ENCODE measurements at places on chromosomes 2 and 18.

DNA sequence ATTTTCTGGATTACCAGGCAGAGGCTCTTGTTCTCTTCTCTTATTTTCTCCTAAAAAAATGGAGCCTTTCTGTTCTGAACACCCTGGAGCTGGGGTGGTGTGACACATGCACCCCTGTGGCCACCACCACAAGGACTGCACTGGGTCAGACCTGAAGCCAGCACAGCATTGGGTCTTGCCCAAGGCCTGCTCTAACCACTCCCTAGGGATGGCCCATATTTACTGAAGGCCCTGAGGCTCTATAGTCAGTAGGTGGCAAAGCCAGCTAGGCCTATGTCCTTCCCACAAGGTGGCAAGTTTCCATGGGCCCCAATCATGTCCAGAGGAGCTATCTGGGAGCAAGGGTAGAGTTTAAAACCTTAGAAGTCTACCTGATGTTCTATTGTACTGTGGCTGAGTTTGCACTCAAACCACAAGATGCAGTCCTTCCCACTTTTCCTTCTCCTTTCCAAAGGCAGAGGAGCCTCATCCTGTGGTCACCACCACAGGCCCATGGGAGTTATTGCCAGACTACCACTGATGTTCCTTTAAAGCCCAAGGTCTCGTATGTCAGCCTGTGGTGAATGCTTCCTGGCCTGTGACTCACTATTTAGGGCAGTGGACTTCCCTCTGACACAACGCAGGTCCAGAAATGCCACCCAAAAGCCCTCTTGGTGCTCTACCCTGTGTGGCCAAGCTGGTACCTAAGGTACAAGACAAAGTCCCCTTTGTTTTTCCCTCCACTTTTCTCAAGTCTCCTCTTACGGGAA lies 15.0 kb upstream of the FMNL2 start:
- no peak for DNase-seq

DNA sequence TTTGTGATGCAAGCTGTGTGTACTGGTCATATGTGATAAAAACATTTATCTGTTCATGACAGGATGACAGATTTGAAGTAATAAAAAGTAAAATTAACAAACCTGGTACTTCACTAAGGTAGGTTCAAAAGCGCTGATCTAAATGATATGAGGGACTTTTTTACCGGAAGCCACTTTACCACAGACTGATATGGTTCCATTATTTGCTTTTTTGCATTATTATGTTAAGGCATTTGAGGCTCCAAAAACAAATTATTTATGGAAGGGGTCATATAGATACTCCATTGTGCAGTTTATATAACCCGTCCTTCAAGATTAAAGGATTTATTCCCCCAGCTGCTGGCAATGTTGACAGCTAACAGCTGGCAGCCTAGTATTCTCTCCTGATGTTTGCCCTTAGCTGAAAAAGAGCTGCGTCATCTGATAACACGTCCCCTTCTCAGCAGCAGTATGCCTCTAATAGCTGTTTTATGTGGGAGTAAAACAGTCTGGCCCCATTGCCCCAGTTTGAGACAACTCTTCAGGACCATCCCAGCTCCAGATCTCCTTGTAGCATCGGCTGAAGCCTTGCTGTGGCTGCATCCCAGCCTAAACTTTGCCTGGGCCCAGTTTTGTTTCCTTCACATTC lies 84.8 kb upstream of the XIRP2 start:
- peak; percentile 3 for DNase-seq

DNA sequence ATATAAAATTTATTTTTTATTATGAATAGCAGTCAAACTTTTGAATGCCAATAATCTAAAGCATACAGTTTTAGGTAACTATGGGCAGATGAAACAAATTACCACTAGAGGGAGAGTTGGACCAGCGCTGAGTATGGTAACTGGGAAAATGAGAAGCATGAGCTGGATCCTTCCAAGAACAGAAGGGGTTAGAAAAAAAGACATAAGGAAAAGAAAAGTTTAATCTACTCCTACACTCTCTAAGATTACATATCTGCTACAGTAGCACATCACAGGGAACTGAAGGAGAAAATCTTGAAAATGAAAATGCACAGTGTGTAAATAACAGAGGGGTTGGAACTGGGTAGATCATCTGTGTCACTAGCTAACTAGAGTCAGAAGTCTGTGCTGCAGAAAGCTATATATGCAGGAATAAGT lies 15.5 kb downstream of the REG3G start:
- DNase-seq: no peak

- no peak for DNase-seq
Measured at GRCh38 chr2:105450471-105450870, 51.6 kb upstream of the FHL2 start.

DNA sequence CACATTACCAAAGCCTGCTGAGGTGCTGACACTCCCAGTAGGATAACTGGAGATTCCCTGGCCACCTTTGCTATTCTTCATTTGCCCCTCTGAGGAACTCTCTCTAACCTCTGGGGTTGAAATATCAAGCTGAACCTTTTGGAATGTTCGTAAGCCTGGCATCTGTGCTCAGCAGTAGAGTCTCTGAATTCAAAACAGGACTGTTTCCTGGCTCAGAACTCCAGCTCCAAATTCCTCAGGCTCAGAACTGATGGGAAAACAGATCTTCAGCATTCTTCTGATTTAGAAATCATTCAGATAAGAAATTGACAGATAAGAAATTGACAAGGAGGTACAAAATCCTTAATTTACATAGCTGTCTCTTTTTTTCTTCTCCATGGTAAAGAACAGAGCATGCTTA lies 22.2 kb upstream of the POU3F3 start:
- DNase-seq: no peak

DNA sequence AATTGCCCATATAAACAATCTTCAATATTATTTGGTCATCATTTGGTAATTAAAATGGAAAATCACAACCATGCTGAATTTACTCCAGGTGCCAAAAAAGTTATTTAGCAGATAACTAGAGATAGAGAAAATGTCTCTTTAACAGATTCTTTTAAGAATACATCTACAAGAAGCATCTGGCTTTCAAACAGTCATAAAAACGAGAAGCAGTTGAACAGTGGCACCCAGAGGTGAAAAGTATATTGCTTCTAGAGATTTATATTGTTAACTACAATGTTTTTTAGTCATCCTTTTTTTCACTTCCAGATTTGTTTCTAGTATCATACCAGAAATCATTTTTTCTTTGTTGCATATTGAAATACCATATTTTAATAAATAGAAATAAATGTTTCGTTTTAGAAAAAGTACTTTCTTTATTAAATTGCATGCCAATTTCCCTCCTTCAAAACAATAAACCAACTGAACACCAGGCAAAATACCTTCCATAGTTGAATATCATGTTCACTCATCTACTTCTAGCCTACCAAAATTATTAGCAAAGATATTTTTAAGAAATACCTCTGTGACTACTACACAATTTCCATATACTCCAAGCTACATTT lies 65.4 kb upstream of the HNRNPA3 start:
- peak; percentile 34 for DNase-seq

DNA sequence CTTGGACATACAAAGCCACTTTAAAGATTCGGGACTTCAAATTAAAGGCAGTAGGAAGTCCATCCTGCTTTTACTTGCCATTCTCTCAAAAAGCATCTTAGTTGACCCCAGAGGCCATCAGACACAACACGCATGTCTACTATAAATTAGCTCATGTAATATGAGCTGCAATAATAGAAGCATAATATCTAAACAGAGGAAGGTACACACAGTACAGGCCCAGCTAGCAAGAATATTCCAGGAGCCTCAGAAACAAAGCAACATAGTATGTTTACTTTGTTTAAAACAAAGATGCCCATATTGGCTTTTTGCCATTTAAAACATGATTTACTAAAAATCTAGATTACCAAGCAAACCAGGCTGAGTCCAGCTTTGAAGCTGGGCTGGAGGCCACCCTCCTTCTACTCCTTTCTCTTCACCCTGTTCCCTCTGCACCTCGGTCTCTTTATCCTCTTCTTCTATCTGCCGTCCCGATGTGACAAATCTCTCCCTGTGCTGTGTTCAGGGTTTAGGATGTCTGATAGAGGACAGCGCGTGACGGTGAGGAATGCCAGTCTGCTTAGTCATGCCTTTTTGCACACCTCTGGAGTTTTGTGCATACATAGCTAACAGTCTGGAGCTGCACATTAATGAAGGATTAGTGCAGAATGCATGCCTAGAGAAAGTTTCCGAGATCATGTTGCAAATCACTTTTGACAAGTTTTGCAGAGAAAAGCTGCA lies 28.2 kb downstream of the DTNA start:
- DNase-seq: no peak

- no peak for DNase-seq
Measured at GRCh38 chr18:74626049-74626874, 28.6 kb downstream of the ZNF407 start.

DNA sequence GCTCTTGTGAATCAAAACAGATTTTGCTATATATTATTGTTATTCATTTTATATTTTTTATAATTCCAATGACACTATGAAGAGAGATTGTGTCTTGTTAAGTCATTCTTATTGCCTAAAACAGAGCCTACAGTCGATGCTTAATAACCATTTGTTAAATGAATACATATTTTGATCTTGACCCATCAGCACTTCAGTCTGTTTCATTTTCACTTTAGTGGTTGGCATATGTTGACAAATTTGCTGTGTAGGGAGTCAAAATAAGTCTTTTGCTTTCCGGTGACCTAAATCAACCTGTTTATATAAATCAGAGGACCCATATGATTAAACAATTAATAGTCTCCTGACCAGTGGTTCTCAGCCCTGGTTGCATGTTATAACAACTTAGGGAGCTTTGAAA lies 97.1 kb downstream of the TXNL1 start:
- no peak for DNase-seq

GRCh38 chr18:55269622-55270021 lies 310.4 kb upstream of the CCDC68 start:
- DNase-seq: no peak

DNA sequence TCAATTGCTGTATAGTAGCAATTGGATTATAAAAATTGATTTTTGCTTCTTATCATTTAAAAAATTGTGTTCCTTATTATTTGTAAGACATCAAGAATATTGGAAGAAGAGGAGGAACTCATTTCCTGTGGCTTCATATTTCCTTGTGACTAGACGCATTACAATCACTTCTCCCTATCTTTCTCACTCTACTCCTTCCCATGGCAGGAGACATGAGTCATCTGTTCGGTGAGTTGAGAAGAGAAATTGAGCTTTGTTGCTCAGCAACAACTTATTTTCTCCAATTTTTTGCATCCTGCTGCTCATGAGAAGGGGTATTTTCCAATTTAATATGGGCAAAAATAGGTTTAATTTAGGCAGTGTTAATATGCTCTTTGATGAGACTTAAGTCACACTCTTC lies 1783.9 kb downstream of the SUCLG1 start:
- DNase-seq: no peak

GRCh38 chr2:173415431-173416381 lies 61.0 kb downstream of the CDCA7 start:
- no peak for DNase-seq

- no peak for DNase-seq
Measured at GRCh38 chr2:16049406-16049805, 109.1 kb downstream of the MYCN start.

DNA sequence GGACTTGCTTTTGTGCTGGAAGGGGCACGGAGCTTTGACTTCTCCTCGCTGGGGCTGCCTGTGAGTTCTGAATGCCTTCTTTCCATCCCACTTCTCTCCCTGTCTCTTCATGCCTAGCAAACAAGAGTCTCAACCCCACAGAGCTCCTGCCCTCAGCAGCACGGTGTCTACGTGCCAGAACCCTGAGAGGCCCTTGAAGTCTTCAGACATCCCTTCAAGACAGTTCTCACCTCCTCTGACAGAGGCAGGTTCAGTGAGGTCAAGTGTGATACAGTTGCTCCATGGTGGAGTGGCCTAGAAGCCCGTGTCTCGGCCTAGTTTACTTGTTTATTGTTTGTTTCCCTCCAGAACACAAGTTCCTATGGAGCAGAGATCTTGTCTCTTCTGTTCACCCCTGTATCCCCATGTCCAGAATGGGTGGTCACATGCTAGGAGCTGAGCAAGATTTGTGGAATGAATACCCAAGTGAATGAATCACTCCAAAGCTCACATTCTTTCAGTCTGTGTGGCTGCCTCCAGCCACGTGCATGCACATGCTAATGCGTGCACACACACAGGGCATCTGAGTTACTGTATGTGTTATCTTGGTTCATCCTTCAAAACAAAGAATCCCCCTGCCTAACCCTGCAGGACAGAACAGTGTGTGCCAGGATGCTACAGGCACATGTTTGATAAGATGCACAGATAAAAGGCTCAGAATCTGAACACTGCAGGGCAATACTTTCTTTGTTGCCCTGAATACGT lies 391.6 kb downstream of the NBAS start:
- DNase-seq: no peak

GRCh38 chr18:48786455-48787202 lies 164.1 kb downstream of the SMAD7 start:
- no peak for DNase-seq

DNA sequence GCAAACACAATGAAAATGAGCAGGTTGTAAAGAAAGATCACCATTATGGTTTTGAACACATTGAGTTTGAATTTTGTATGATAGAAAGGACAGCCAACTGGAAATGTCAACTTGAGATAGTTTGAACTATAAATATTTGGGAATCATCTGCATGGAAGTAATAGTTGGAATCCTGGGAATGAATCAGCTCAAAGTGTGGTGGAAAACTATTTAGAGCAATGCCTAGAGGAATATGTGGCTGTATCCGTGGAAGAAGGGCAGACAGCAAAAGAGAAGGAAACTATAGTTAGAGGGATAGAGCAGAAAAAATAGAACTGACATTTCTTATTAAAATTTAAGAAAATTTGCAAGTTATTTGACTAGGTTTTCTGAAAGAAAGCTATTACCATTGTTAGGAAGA lies 112.5 kb upstream of the OTX1 start:
- DNase-seq: no peak

GRCh38 chr2:14951569-14952285 lies 319.2 kb downstream of the LRATD1 start:
- no peak for DNase-seq

- DNase-seq: peak; percentile 17
Measured at GRCh38 chr2:46471-47345, at the start of gene FAM110C. Gene FAM110C (minus strand): TSS chr2:46505. CDS start chr2:46385, 120 bp downstream.

DNA sequence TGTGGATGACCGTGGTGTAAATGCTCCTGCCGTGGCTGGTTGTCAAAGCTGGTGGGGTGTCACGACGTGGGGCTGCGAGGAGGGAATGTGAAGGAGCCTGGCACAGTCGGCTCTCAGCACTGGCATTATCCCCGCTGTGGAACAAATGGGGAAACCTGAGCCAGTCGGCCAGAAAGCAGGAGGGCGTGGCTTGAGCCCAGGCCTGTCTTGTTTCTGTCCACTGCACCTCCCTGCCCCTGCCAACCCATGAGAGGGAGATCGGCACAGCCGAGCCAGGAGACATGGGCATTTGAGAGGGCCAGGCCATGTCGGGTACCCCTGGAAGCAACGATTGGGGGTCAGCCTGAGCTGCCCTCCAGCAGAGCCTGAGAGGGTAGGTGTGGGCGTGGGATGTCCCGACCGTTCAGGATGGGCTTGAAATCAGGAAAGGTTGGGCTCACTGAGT lies 44.5 kb downstream of the PDIA6 start:
- no peak for DNase-seq

DNA sequence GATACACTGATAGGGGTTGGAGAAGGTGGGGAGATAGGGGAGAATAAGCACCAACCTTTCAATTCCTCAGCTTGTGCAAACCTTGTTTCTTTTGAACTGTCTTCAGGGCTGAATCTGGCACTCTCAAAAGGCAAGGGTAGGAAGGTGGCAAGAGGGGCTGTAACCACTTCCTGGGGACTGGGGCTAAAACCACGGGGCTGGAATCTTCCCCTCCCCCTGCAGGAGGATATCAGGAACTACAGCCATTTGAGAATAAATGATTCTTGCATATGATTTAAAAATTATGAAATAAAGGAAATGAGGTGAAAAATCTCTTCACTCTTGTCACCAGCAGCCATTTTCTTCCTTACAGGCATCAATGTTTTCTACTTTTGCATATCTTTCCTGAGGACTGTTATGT lies 50.8 kb downstream of the ATOH8 start:
- DNase-seq: no peak

- DNase-seq: no peak
Measured at GRCh38 chr18:59579509-59579908, 117.7 kb downstream of the CCBE1 start.

Data from central memory CD4-positive, alpha-beta T cell (primary cell).